Left kidney (tissue), 8 donors: ENCODE measurements at places on chromosomes 3 and 15. TPM values are rescaled to one million over a fixed set of nuclear protein-coding genes. Genes with fewer than 3 reads are reported as not detected.

SPTBN5 gene
- 2.8 TPM for polyA plus RNA-seq

DNAH12 gene
- polyA plus RNA-seq, result 3.0 TPM

- peak; percentile 64 for DNase-seq
Measured at GRCh38 chr15:56244038-56244810, 545 bp upstream of the RFX7 start.

- DNase-seq, result no peak
Measured at GRCh38 chr15:49152552-49153312, 2.7 kb downstream of the COPS2 start.

DNA sequence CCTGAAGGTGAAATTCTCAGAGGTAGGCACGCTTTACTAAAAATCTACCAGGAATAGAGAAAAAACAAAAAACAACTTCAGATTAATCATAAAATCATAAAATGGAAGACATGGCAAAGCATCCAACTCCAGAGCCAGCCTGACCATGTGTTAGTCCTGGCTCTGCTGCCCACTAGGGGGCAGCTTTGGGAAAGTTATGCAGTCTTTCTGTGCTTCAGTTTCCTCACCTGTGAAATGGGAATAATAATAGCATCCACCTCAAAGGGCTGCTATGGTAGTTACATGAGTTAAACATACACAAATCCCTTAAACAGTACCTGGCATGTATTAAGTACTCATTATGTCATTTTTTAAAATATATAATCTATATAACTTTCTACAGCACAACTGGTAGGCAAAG lies 52.3 kb downstream of the WNT5A start:
- DNase-seq, result no peak

DNA sequence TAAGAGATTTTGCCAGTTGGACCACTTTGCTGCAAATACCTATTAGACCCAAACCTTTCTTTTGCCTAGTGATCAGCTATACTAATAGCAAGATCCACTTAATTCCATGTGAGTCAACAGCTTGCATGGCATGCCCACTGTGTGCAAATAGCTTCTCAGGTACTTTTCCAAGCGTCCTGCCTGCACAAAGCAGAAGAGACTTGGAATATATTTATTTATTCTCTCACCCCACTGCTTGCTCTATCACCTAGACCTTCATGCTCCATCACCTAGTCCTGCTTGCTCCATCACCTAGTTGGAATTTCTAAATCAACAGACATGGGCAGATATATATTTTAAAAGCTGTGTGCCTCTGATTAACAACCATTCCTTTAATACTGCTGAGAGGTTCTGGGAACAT lies 47.6 kb downstream of the MBNL1 start:
- no peak for DNase-seq

SEMA3B gene
- 78.6 TPM for polyA plus RNA-seq

- DNase-seq, result no peak
Measured at GRCh38 chr3:179706233-179706632, 53.4 kb downstream of the USP13 start.

GRCh38 chr3:197229178-197229577 lies 69.2 kb downstream of the DLG1 start:
- DNase-seq, result no peak

LTF gene
- polyA plus RNA-seq, result 1.7 TPM

- no peak for DNase-seq
Measured at GRCh38 chr15:81752974-81753373, 292.8 kb downstream of the MEX3B start.

DNA sequence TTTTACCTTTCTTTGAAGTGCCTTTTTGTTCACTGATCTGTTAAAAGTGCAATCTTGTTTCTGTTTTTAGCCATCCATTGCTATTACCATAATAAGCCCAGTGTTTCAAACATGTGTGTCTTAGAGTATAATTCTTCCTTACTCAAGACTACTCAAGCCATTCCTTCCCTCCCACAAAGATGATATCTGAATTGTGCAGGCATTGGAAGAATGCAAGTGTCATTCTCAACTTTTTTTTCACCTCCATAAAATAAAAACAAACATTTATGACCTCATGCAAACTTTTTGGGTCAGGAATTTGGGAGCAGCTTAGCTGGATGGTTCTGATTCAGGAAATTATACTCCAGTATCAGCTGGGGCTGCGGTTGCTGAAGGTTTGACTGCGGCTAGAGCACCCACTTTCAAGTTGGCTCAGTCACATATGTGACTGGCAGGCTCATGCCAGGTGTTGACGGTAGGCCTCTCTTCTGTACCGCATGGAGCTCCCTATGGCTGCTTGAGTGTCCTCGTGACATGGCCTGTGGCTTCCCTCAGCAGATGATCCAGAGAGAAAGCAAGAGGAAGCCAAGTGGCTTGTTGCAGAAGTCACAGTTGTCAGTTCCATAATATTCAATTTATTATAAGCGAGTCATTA lies 490.8 kb downstream of the CNTN4 start:
- no peak for DNase-seq

DNA sequence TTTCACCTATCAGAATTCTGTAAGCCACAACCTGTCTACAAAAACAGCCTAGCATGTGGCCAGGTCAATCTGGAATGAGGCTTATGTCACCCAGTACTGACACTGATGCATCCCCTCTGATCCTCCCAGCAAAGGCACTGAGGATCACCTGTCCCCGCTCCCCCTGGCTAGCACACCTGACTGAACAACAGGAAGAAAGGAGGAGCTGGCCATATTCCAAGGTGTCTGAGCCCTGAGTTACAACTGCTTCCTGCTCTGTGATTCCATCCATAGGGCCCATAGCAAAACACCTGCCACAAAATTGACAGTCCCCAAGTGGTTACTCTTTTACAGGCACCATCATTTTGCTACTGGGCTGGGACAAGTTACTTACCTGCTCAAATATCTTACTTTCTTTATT lies 555.5 kb upstream of the CFAP20DC start:
- no peak for DNase-seq

SLC6A20 gene
- 0.37 TPM for polyA plus RNA-seq

GRCh38 chr3:172044833-172045585 lies 5.6 kb downstream of the FNDC3B start:
- DNase-seq, result no peak

GRCh38 chr15:30827625-30828303 lies 76.0 kb upstream of the FAN1 start:
- DNase-seq, result no peak

PRR20G gene
- polyA plus RNA-seq, result not detected

GPR15 gene
- polyA plus RNA-seq, result not detected

- DNase-seq, result no peak
Measured at GRCh38 chr3:117485841-117486240, 776.3 kb downstream of the TUSC7 start.

- DNase-seq, result no peak
Measured at GRCh38 chr3:189270248-189270832, 98.6 kb downstream of the TPRG1 start.

GRCh38 chr3:42403737-42404136 lies 6.7 kb downstream of the LYZL4 start:
- DNase-seq, result no peak

C3orf20 gene
- 0.32 TPM for polyA plus RNA-seq

SLC6A1 gene
- polyA plus RNA-seq, result 1.7 TPM

FSIP1 gene
- polyA plus RNA-seq, result 3.6 TPM

PLA2G4D gene
- polyA plus RNA-seq, result 0.07 TPM

BFSP2 gene
- polyA plus RNA-seq, result 0.33 TPM

INO80 gene
- 27.6 TPM for polyA plus RNA-seq

DNA sequence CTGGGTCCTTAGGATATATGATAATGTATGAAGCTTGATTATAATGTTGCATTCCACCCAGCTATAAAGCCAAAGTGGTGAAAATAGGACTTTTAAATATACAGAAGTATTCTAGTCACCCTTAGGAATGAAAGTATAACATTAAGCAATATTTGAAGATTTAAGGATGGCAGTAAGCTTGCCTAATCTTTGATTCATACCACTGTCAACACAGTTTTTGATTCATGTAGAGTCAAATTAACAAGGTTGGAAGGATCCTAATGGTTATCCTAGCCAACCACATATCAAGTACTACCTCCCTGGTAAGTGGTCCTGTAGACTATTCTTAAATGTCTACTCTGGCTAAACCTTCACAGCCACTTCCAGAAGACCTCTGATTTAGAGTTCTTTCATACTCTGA lies 18.6 kb downstream of the ARIH1 start:
- no peak for DNase-seq

DNASE1L3 gene
- 9.2 TPM for polyA plus RNA-seq

- no peak for DNase-seq
Measured at GRCh38 chr15:66796343-66796742, 94.3 kb downstream of the SMAD6 start.

RAB27A gene
- polyA plus RNA-seq, result 21.0 TPM

- DNase-seq, result no peak
Measured at GRCh38 chr3:16326724-16327349, 61.8 kb downstream of the OXNAD1 start.

DNA sequence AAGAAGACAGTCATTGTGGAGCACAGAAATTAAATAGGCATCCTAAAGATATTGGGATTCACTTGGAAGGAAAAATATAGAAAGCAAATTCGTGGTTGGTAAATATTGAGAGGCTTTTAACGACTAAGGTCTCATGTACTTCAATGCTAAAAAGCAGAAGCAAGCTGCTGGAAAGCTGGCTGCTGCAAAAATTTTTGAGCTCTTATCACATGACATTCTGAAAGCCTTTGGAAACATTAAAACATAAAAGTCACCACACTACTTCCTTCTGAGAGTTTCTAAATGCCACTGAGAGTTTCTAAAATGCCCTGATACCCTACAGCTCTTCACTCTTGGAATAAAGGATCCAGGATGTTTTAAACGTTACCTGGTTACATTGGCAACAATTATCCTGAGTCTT lies 39.0 kb upstream of the CBLB start:
- DNase-seq, result no peak
